ENCODE measurements at places on chromosomes 7 and 10.

- DNase-seq, result no peak
Observed at GRCh38 chr10:67818323-67818722, 19.7 kb downstream of the DNAJC12 start.

GRCh38 chr7:105830405-105831301 is 45.7 kb downstream of the ATXN7L1 start:
- DNase-seq, result no peak

DNA sequence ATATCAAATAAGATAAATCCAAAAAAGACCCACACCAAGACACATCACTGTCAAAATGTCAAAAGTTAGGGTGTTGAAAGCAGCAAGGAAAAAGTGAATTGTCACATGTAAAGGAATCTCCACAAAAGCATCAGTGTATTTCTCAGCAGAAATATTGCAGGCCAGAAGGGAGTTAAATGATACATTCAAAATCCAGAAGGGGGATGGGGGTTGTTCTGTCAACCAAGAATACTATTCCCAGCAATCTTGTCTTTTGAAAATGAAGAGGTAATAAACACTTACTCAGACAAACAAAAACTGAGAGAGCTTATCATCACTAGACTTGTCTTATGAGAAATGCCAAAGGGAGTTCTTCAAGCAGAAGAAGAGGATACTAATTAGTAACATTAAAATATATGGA is 191.1 kb upstream of the NOBOX start:
- no peak for DNase-seq

DNA sequence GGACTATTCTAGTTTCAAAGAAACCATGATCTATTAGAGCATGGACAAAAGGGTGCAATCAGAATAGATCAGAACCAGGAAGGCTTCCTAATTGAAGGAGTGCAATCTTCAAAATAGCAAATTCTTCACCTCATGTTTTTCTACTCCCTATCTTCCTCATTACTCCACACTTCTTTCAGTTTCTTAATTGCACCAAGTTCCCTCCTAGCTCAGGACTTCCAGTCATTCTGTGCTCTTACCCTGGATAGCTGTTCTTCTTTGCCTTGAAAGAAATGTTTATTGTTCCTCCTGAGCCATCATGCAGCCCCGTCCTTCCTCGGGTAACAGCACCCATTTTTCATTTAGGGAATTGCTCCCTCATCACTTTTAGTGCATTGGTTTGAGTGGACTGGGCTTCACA is 23.1 kb downstream of the TRPV5 start:
- no peak for DNase-seq

DNA sequence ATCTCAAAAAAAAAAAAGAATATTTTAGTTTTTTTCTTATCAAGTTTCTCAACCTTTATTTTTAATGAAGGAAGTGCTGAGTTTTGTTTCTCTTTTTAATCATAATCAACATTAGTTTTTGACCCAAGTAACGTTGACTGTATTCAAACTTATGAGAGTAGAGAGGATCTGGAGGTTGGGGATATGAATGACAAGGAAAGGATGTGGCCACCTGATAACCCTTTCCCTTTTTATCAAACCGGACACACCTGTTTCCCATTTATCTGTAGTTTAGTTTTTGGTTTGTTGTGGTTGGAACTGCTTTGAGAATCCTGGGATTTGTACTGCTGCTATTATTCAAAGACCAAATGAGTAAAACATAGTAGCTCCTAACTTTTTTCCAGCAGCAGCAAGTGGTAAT is 38.6 kb downstream of the HACD1 start:
- DNase-seq, result no peak

GRCh38 chr10:92291921-92292845 is 1.2 kb downstream of the MARCHF5 start:
- peak; percentile 3 for DNase-seq

GRCh38 chr7:40851001-40851400 is 716.2 kb downstream of the SUGCT start:
- no peak for DNase-seq

GRCh38 chr7:45457591-45457990 is 116.6 kb upstream of the ADCY1 start:
- DNase-seq, result no peak

DNA sequence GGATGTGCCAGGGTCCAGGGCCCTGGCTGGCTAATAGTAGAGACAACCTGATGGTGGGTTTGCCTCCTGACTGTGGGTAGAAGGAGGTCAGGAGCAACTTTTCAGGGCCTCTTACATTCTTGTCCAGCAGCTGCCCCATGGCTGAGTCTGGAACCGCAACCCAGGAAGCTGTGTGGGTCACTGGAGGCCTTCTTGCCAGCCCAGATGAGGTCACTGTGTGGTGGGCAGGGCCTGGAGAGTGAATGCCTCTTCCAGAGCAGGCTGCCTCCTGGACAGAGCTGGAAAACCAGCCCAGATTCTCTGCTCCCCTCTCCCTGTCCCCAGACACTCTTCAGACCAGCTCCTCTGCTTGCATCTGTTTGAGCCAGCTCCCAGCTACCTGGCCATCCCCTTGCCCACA is 43.5 kb upstream of the LEP start:
- no peak for DNase-seq

GRCh38 chr7:16587790-16588189 is 57.8 kb downstream of the ANKMY2 start:
- no peak for DNase-seq

DNA sequence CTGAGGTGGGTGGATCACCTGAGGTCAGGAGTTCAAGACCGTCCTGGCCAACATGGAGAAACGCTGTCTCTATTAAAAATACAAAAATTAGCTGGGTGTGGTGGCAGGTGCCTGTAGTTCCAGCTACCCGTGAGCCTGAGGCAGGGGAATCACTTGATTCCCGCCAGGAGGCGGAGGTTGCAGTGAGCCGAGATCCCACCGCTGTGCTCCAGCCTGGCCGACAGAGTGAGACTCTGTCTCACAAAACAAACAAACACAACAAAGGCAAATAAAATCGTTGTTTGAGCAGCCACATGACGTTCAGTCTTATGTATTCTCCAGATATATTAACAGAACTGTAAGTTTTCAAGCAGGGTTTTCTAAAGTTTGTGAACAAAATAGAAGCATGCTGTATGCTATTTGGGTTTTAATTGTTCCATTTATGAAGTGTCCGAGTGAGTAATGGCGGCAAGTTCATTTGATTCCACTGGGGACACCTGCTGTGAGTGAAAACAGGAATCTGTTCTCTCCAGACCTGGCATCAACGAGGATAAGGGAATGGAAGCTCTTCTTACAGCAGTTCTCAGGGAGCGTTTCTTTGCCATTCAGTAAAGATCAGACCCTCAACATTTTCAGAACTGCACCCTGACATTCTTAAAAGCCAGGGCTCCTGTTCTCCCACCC is 122.5 kb upstream of the PITRM1 start:
- no peak for DNase-seq

DNA sequence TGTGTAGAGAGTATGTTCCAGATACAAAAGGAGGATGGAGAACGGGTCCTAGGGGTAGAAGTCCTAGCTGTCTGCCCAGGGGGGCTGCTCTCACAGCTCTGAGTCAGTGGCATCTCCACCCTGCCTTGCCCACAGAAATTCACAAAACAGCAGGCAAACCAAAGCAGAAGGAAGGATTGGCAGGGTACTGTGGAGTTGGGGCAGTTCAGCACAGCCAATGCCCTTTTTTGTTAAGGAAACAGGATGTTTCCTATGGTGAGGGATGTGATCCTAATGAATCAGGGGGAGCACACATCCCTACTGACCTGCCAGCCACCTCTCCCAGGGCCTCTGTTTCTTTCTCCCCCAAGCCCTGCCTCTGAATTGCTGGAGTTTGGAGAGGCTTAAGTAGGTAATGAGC is 457.6 kb downstream of the PLXNA4 start:
- no peak for DNase-seq

- DNase-seq, result no peak
Observed at GRCh38 chr7:110600956-110601355, 490.0 kb upstream of the LRRN3 start.

- DNase-seq, result no peak
Observed at GRCh38 chr10:3625959-3626751, 158.9 kb downstream of the KLF6 start.

DNA sequence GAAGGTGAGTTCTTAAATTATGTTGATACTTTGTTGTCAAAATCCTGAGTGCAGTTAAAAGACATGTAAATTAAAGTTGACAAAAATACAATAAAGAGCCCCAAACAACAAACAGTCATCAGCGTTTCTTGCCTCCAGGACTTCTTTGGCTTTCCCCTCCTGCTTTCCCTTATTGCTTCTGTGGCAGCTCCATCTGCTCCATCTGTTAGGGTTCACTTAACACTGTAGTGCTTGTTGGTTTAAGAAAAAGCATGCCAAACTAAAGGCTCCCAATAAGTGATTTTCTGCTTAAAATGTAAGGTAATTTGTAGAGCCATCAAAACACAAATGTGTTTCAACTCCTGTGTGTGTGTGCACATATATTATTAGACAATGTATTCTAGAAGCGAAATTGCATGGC is 254.3 kb upstream of the GNAI1 start:
- DNase-seq, result peak; percentile 90

- no peak for DNase-seq
Observed at GRCh38 chr10:65614956-65615565, 1310.8 kb upstream of the LRRTM3 start.

DNA sequence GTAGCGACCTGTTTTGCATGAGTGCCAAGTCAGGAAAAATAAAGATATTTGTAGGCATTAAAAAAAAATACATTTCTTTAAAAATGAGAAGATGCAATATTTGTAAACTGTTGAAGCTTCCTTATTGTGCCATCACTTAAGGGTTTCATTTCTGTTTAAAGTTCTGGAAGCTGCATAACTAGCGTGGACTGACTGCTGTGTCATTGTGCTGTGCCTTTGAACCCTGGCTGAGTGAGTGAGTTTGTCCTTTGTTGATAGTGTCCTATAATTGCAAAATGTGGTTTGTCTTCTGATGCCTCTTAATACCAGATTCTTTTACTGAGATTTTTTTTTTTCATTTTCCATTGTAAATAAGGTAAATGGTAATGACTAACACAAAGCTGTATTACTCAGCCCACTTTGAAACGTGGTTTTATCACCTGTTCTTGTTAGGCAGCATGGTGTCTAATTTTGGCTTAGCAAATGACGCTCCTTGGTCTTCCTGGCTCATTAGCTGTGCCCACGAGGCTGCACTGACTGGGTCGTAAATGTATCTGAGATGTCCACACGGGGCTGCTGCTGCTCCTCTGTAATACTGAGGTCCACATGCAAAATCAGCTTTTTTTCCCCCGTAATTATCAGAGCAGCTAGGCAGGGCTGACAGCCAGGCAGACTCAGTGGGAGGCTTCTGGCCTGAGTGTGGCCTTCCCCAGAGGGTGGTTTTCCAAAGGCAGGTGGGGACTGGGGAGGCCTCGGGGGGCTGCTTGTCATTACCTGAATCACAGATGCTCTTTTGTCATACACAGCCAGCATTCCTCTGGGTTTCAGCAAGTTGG is 14.8 kb downstream of the ZSCAN25 start:
- no peak for DNase-seq

- DNase-seq, result no peak
Observed at GRCh38 chr7:42389697-42390096, 152.7 kb upstream of the GLI3 start.

DNA sequence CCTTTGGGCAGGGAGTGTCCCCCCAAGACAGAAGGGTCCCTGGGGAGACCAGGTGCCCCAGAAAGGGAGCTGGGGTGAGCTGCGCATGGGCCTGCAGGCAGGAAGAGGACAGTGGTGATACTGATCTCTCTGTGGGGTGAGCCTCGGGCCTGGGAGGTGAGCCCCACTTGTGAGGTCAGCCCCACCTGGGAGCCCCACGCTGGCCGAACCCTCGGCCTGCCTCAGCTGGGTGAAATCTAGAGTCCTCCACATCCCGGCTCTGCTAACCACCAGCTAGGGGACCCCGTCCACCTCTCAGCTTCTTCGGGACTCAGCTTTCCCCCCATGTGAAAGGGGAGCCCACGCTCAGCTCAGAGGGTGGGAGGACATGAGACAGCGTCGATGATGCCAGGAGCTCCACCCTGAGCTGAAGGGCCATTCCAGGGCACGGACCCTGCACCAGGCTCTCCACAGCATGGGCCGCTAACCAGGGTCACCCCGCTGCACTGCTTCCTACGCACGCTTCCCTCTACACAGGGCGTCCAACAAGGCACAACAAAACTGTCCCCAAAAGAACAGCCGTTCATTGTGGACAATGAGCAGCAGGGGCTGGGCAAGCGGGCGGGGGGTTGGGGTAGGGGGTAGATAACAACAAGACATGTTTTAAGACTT is 48.7 kb downstream of the CAMK2B start:
- DNase-seq, result no peak

DNA sequence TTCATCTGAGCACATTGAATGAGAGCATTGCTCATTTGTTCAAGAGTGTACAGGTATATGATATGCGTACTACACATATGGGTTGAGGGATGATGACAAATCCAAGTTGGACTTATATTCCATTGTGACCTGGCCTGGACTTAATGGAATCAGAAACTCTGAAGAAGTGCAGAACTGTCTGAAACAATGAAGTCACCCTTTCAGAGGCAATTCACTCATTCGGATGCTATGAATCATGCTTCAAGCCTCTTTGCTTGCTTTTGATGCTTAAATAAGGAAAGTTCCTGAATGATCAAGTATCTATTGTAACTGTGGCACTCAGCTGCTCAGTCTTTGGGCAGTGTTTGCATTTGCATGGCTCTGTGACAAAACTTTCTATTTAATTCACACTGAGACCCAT is 93.4 kb downstream of the ZNF365 start:
- no peak for DNase-seq

- DNase-seq, result no peak
Observed at GRCh38 chr7:12890586-12890985, 203.2 kb downstream of the ARL4A start.

GRCh38 chr7:112550468-112551060 is 69.8 kb downstream of the LSMEM1 start:
- peak; percentile 44 for DNase-seq

DNA sequence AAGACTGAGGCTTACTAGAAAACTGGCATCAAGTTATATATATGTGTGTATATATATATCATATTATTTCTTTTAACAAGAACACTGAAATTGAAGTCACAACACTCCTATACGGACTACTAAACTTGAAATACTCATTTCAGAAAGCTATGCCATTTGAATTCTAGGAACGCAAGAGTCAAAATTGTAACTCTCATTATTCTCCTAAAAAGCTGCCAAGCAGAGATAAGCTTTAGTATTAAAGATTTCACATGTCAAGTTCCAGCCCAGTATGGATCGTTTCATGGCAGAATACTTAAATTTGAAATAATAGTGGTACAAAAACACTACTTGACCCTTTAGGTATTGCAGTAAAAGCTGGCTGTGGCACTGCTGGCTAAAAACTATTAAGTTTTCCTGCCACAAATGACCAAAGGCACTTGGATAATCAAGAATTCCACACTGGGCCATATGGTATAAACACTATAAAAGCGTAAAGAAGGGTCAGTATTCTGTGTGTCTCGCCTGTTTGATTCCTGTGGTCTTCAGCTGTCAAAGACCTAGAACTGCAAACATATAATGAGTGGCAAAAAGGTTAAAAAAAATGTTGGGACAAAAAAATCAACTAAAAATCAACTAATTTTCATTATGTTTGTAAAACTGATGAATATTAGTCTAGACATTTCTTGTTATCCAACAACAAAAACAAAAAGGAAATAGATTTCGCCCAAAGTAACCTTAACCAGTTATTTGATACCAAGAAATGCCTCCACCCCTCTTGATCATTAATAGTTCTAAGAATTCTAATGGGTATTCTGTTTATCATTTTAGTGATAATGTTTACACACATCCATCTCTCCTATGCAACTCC is 2.4 kb downstream of the CCDC71L start:
- DNase-seq, result no peak

Data from NCI-H1694 treated with DMSO at 0.1 percent for 48 hours (cell line).